AML-193 (cell line): ENCODE measurements at places on chromosomes 3 and 15.

DNA sequence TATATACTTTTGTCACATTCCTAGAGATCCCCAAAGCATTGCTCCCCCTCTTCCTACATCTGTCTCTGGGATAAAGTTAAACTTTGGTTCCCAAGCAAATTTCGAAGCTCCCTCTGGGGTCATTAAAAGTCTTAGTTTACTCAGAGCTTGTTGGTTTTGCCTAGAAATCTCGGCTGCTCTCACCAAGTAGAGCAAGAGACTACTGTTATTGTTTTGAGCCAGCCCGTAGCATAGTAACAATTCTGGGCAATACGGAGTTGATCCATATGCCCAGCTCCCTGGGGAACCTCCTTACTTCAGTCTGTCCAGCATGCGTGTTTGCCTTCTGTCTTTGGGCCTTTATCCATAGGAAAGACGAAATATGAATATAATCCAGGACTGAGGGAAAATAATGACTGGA lies 10.0 kb upstream of the P3H2 start:
- no peak for DNase-seq

DNA sequence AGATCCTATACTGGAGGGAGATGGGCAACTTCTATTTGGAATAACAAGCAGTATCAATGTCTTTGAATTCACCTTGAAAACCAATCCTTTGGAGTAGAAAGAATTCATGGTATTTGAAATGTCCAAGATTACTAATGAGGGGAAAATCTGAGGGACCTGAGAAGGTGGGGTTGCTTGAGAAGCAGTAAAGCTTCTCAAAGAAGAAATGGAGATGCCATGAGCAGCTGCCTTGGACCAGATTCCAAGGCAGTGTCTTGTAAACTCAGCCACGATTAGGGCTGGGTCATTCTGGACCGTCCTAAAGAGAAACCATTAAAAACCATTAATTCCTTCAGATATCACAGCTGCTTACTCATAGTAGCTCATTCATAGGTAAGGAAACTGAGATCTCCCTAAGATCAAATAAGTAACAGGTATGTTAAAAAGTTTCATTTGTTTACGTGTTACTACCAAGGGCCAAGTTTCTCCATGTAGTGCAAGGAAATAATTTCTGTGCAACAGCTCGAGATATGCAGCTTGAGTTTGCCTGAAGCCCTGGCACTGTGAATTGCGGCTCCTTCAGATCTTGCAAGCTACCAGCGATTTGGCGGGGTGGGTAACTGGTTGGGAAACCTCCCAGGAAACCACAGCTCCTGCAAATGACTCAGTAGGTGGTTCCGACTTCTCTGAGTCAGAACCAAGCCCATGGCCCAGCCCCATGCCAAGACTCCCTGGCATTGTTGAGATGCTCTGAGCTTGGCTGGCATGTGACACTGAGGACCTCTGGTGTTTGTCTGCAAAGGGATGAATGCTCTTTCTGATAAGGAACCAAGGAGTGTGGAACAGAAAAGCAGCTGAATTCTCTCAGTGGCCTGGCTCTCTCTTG lies 296.8 kb downstream of the RORA start:
- no peak for DNase-seq

GRCh38 chr3:120100711-120101110 lies 6.5 kb upstream of the GSK3B start:
- DNase-seq, result no peak

DNA sequence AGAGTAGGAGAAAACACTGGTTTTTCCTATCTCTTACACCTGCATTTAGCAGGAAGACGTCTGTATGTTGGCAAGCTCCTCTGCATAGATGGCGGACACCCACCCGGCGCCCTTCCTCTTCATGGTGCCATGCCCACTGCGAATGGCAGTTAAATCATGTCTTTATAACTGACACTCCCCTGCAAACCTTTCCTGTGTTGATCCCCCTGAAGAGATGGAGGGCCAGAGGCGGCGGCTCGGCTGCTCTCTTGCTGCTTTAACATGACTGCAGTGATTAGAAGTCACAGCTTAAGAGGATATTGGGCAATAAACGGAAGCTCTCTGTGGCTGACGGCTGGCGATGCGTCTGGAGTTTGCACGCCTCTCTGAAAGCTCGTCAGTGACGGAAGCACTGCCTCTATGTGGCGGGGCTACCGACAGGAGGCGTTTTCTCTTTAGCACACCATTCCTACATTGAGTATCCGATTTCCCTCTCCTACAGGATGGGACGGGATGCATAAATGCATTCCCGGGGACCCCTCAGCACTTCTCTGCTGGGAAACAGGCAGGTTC lies 25.5 kb upstream of the SNRPA1 start:
- peak; percentile 94 for DNase-seq

DNA sequence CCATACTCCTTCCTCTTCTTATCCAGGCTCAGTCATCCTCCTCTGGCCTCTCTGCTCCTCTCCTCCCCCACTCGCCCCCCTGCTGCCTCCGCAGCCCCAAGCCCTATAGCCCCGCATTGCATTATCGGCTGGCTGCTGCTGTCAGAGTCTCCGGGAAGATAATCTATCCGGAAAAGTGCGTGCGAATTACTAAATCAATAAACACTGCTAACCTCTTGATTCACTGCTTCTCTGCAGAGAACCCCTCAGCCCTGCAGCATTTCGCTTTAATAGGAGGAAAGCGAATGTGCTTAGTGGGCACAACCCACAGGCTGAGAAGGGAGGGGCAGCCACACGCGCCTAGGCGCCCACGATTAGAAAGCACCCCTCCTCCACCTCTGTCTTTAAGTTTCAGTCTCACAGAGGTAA lies 167.6 kb downstream of the ABHD5 start:
- DNase-seq, result no peak

DNA sequence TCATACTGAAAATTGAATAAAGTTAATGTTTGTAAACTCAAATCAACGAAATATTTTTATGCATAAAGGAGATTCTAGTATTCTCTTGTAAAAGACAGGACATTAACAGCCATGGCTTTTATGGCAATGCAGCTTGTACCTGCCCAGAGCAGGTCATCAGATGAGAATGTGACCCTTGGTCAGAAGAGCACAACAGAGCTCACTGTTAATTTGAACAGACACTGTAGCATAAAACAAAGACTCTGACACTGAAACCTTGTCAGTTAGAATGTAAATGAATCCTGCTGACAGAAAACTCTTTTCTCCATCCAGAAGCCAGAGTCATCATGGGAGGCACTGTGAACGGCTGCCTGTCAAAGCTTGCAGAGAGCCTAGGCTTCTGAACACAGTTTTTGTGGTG lies 410.6 kb downstream of the RAP2B start:
- no peak for DNase-seq

- no peak for DNase-seq
Observed at GRCh38 chr3:11407644-11408043, 135.4 kb downstream of the ATG7 start.
